ENCODE measurements at places on chromosomes 1 and 21.

DNA sequence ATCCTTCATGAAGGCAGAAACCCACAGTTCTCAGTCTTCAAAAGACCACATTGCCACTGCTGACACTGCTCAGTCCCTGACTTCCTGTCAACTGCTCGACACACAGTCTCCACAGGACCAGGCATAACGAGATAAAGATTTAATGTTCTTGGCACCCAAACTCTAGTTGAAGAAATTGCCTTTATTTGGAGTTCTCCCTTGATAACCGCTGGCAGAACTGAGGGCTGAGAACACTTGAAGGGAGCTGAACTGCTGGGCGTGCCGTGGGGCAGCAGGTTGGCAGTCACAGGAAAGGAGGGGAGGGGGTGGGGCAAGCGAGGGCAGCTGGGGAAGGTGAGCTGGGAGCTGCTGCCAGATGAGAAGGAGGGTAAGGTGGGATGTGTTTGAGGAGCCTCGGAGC, 15.9 kb downstream of the HENMT1 start:
- peak; percentile 20 for DNase-seq

- DNase-seq, result no peak
Observed at GRCh38 chr21:42630626-42631025, 22.8 kb upstream of the PDE9A start.

DNA sequence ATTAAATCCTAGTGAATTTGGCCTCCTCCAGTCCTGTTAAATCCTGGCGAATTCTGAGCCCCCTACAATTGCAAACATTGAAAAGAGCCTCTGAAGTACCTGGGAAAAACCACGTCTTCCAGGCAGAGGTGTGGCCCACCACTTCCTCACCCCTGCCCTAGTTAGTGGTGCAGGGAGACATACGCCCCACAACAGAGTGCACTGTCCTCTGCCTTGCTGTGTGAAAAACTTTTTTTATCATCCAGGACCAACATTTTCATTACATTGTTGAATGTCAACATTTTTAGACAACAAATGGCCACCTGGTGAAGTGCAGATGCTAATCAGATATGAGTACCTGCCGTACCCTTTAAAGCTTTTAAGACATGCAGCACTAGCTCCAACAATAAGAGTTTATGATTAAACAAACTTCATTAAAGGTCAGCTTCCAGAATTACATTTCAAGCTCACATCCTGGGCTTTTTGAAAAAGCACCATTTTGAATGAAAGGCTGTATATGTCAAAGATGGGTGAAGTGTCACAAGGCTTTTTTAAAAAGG, 13.6 kb upstream of the TMPRSS2 start:
- no peak for DNase-seq

DNA sequence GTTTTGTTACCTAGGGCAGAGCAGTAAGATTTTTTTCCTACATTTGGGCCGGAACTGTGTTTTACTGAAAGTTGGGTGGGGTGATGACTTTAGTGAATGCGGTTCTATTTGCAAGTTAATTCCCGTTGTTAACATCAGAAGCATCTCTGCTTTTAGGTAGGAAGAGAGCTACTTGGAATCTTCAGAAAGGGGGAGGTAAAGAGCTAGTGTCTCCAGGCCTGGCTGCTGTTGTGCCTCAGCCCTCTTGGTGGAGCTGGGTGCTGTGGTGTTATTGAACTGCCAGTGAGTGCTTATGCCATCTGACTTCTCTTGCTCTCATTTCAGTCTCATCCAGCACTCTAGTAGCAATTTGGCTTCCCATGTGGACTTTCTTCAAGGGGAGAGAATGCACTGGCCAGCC, 3.4 kb downstream of the KDM4A start:
- DNase-seq, result no peak

All from stimulated activated CD4-positive, alpha-beta T cell treated with anti-CD3 and anti-CD28 coated beads, Interleukin-12 subunit alpha, Interleukin-12 subunit beta, amount 100 ng/mL, for 4 hours (primary cell).